ENCODE measurements at places on chromosomes 13 and 19. TPM values are rescaled to one million over a fixed set of nuclear protein-coding genes. Genes with fewer than 3 reads are reported as not detected.

SLC6A16 gene
- 1.1 TPM for polyA plus RNA-seq

SIGLEC11 gene
- 0.18 TPM for polyA plus RNA-seq

ANKLE1 gene
- 14.2 TPM for polyA plus RNA-seq

LYL1 gene
- polyA plus RNA-seq, result 1.0 TPM

NCAN gene
- polyA plus RNA-seq, result 3.6 TPM

ATP4B gene
- polyA plus RNA-seq, result 0.05 TPM

DIAPH3 gene
- polyA plus RNA-seq, result 4.9 TPM

PNKP gene
- polyA plus RNA-seq, result 45.8 TPM

SYNGR4 gene
- polyA plus RNA-seq, result 0.41 TPM

PEAK3 gene
- not detected for polyA plus RNA-seq

PPP5C gene
- polyA plus RNA-seq, result 199 TPM

CDC42EP5 gene
- polyA plus RNA-seq, result 4.2 TPM

KLK8 gene
- polyA plus RNA-seq, result 7.1 TPM

FBN3 gene
- polyA plus RNA-seq, result 64.1 TPM

FEM1A gene
- polyA plus RNA-seq, result 6.7 TPM

ZNF728 gene
- polyA plus RNA-seq, result not detected

KIR2DL4 gene
- polyA plus RNA-seq, result not detected

IGFL1 gene
- not detected for polyA plus RNA-seq

ZNF723 gene
- polyA plus RNA-seq, result not detected

RDH13 gene
- 20.5 TPM for polyA plus RNA-seq

STAP2 gene
- 37.3 TPM for polyA plus RNA-seq

ATXN8OS gene
- not detected for polyA plus RNA-seq

MRPS12 gene
- 190 TPM for polyA plus RNA-seq

MCEMP1 gene
- polyA plus RNA-seq, result 0.13 TPM

SWSAP1 gene
- polyA plus RNA-seq, result 5.2 TPM

ZNF625 gene
- polyA plus RNA-seq, result 2.5 TPM

TTC9B gene
- polyA plus RNA-seq, result 0.24 TPM

PAF1 gene
- 58.6 TPM for polyA plus RNA-seq

ADGRE1 gene
- polyA plus RNA-seq, result not detected

EDNRB gene
- polyA plus RNA-seq, result 15.8 TPM

LILRA5 gene
- polyA plus RNA-seq, result not detected

CGB7 gene
- polyA plus RNA-seq, result 3.8 TPM

MTUS2 gene
- 0.18 TPM for polyA plus RNA-seq

CPT1C gene
- polyA plus RNA-seq, result 79.6 TPM

CEACAM5 gene
- polyA plus RNA-seq, result not detected

SULT2A1 gene
- polyA plus RNA-seq, result not detected

LILRB3 gene
- polyA plus RNA-seq, result not detected

CCDC122 gene
- polyA plus RNA-seq, result 2.9 TPM

FREM2 gene
- polyA plus RNA-seq, result 11.6 TPM

All from H1 (cell line).